H1 (cell line): ENCODE measurements at places on chromosomes 5 and 9.

DNA sequence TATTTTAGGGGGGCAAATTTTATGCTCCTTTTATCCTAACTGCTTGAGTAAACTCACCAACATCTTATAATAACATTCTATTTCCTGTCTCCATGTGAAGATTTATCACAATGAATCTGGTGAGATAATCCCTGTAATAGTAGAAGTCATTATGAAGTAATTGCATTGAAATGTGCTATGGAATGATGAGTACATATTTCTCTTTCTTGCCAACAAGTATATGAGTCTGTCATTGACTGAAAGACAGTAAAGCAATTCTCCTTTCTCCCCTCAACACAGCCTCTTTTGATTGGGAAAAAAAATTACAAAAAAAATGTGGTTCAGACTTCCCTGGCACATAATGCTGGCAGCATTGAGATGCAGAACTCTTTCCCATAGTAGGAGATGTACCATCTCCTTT, 459.2 kb upstream of the RGMB start:
- no peak for DNase-seq

- no peak for DNase-seq
Measured at GRCh38 chr9:32698706-32699277, 63.3 kb upstream of the TAF1L start.

DNA sequence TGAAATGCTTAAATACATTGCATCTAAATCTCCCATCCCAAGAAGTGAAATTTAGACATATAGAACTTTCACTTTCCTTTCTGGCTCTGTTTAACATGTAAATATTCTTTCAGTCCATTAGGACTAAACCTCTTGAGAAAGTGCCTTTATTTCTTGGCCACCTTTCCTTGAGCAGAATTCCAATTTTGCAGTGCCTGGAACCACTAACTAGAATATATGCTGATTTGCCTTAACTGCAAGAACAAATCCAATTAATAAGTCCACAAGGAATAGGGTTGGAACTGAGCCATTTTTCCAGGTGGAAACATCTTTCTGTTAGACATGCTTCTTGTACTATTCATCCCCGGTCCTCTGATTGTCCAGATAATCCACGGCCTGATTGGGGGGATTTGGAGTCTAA, 478.0 kb downstream of the ENC1 start:
- no peak for DNase-seq

- DNase-seq = no peak
Measured at GRCh38 chr5:73215531-73215890, 42.5 kb downstream of the TMEM174 start.

DNA sequence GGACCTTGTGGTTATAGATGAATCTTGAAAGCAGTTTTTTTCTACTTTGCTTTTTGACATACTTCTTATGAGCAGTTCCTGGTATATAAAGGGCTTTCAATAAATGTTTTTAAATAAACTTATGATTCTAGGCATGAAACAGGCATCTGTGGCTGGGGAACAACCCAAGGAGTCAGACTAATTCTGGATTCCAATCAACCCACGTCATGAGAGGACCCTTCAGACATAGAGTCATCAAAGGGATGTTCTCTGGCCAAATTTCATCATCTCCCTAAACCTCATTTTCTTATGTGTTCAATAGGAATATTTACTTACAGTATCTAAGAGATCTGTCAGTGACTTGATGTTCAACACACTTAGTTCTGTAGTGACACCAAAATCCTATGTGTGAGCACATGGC, 243.8 kb upstream of the ZNF462 start:
- no peak for DNase-seq

DNA sequence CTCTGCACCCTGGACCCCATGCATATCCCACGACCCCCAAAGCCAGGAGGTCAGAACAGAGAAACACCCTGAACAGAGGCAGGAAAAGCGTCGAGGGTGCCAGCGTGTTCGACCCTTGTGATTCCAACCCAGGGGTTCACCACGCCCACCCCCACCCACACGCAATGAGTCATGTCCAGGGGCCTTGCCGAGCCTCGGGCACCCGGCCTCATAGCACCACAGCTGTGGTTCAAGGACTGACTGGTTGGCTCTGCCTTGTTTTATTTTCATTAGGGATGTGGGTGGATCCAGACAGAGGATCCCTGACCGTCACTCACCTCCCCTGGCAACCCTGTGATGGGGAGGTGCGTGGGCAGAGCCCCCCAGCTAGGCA, 9.5 kb upstream of the QSOX2 start:
- no peak for DNase-seq

DNA sequence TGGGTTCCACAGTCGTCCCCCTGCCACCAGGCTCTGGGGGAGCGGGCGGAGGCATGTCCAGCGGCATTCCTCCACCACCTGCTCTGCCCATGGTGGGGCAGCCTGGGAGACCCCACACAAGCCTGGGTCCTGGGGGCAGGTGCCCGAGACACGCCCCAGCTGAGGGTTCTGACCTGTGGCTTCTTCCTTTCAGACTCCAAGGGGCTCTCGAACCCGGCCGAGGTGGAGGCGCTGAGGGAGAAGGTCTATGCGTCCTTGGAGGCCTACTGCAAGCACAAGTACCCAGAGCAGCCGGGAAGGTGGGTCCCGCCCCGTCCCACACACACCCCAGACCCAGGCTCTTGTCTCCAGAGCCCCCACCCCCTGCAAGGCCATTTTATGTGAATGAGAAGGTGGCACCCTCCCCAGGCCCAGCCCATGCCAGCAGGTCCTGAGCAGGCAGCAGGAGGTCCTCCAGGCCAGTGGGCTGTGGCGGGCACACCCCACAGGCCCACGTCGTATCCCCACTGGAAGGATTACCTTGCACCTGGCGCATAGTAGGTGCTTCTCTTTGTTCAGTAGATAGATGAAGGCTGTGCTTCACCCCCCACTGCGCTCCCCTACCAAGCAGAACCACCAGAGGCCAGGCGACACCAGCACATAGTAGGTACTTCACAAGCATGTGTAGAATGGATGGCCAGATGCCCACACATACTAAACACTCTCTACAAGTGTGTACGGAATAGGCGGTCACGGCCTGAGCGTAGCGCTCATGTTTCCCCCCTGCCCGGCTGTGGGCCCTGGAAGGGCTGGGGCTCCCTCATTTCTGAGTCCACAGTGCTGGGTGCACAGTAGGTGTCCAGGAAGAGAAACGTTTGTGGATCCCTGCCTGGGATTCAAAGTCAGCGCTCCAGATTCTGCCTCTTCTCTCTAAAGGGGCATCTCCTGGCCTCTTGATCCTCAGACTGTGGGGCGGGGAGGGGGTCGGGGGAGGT, 107.9 kb downstream of the RXRA start:
- DNase-seq = no peak

DNA sequence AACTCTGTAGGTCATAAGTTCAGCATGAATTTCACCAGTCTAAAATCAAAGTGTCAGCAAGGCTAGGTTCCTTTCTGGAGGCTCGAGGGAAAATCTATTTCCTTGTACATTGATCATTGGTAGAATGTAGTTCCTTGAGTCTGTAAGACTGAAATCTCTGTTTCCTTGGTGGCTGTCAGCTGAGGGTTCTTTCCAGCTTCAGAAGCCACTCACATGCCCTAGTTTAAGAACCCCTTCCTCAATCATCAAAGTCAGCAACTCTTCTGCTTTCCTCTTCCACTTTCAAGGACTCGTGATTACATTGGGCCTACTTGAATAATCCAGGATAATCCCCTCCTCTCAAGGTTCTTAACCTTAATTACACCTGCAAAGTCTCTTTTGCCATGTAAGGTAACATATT, 4.9 kb upstream of the SCAMP1 start:
- no peak for DNase-seq

- DNase-seq = no peak
Measured at GRCh38 chr9:124793015-124793541, 16.1 kb downstream of the OLFML2A start.

DNA sequence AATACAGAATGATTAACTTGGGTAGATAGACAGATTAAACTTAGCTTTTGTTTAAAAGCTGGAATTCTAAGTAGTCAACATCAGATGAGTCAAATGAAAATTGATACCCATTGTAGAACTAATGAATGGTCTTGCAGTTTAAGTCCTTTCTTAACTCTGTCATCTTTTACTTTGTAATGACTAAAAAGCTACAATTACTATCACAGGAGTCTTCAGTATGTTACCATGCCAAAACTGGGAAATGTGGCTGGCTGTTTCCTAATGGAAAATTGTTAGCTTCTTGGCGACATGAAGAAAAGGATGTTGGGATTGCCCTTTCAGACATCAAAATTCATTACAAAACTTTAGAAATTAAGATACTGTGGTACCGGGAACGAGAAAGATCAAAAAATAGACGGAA, 20.2 kb upstream of the ANXA1 start:
- DNase-seq = no peak

DNA sequence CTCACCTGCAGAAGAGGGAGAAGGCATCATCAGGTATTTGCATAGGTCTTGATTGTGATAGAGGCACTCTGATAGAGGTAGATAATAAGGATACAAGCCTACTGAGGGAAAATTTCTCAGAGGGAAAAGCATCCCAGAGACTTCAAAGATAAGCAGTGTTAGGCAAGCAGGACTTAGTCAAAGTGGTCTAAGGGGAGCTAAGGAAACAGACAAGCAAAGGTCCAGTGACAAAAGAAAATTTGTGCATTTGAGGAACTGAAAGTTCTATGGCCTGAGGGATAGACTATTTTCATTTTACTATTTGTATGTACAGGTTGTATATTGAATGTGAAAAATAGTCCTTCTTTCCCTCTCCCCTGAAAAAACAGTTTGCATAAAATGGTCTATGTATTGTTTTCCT, 27.4 kb downstream of the OXCT1 start:
- no peak for DNase-seq

GRCh38 chr5:139637438-139638089, 10.6 kb upstream of the CXXC5 start:
- DNase-seq = peak; percentile 85

DNA sequence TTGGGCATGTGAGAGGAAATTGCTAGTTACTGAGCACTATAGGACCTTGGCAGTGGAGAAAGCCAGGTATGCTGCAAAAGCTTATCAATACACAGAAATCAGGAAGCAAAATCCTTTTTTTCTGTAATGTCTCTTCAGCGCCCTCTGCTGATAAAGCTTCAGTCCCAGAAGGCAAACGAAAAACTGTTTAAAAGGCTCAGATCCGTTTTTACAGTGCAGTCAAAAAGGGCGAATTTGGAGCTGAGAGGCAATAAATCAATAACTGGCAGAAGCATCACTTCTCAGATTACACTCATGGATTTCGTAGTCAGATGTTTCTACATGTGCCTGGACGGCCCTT, 1.1 kb upstream of the MAN2A1 start:
- DNase-seq = no peak

- DNase-seq = no peak
Measured at GRCh38 chr5:78063495-78063894, 231.0 kb downstream of the AP3B1 start.

GRCh38 chr5:166709691-166710090, 1581.8 kb upstream of the WWC1 start:
- DNase-seq = no peak

DNA sequence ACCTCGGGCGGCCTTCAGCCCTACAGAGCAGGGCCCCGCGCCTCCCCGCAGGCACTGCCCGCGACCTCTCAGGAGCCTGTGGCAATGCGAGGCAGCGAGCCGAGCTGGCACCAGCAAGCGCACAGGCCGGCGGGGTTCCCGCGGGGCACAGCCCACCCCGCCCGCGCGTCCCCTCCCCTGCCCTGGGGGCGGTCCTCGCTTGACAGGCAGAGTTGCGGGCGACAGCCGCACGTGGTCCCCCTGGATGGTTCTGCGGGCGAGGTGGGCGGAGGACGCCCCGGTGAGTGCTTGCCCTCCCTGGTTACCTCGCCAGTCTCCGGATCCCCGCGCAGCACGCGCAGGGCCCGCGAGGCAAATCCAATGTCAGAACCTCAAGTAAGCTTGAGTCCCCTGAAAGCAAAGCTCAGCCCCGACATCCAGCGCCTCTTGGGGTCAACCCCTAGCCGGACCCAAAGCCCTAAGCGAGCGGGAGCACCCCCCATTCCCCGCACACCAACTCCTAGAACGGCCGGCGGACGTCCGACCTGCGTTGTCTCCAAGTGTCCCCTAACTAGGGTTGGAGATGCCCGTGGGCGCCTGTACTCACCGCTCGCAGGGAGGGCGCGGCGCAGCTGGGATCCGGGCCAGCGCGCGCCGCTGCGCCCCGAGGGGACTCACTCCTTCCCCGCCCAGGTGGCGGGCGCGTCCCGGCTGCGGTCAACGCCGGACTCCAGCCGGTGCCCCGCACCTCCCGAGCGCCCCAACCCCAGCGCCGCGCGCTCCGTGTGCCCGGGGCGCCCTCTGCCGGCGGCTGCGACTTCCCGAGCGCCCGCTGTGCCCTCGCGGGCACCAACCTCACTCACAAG, at the start of gene DRD1:
DRD1 (minus strand) TSS at position 123 of the 845 bp plus-strand sequence. CDS start 1,083 bp downstream, outside the sequence.
- peak; percentile 95 for DNase-seq

- DNase-seq = no peak
Measured at GRCh38 chr9:90632647-90633207, 9.9 kb downstream of the DIRAS2 start.

DNA sequence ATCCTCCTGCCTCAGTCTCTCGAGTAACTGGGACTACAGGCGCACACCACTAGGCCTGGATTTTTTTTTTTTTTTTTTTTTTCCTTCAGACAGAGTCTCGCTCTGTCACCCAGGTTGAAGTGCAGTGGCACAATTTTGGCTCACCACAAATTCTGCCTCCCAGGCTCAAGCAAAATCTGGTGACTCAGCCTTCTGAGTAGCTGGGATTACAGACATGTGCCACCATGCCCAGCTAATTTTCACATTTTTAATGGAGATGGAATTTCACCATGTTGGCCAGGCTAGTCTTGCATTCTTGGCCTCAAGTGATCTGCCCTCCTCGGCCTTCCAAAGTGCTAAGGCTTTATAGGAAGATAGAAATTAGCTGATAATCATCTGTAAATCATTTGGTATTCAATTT, 43.9 kb downstream of the NSA2 start:
- no peak for DNase-seq
